Aorta (tissue), 5 donors: ENCODE measurements at places on chromosomes 5 and 9. TPM values are rescaled to one million over a fixed set of nuclear protein-coding genes. Genes with fewer than 3 reads are reported as not detected.

RABGAP1 gene
- 100 TPM for total RNA-seq

SLC36A2 gene
- not detected for total RNA-seq

SCAMP1 gene
- 48.1 TPM for total RNA-seq

CCDC69 gene
- 51.9 TPM for total RNA-seq

OBP2B gene
- not detected for total RNA-seq

SPATA31A3 gene
- not detected for total RNA-seq

ZNF354C gene
- total RNA-seq, result 10.2 TPM

IL31RA gene
- 3.7 TPM for total RNA-seq

ZNF782 gene
- 6.7 TPM for total RNA-seq

LHX3 gene
- total RNA-seq, result not detected

THBS4 gene
- 23.6 TPM for total RNA-seq

SPINK4 gene
- not detected for total RNA-seq

ADAMTS2 gene
- 49.8 TPM for total RNA-seq

PAEP gene
- not detected for total RNA-seq

CDC25C gene
- total RNA-seq, result not detected

PCDHB16 gene
- 7.4 TPM for total RNA-seq

RNF208 gene
- total RNA-seq, result 3.4 TPM

DOCK2 gene
- total RNA-seq, result 31.5 TPM

ENTREP1 gene
- 2.8 TPM for total RNA-seq

NME5 gene
- total RNA-seq, result 2.1 TPM

PCDHGB7 gene
- total RNA-seq, result 24.7 TPM

ANP32B gene
- 98.6 TPM for total RNA-seq

PFN3 gene
- not detected for total RNA-seq

C5orf46 gene
- total RNA-seq, result 49.5 TPM

HRCT1 gene
- 14.2 TPM for total RNA-seq

BNIP1 gene
- total RNA-seq, result 8.8 TPM

ITGA1 gene
- 132 TPM for total RNA-seq

PTGER4 gene
- total RNA-seq, result 18.2 TPM

PCDHA3 gene
- total RNA-seq, result 0.36 TPM

TMEM215 gene
- not detected for total RNA-seq

SH3PXD2B gene
- 43.3 TPM for total RNA-seq

ELOVL7 gene
- 10.5 TPM for total RNA-seq

NR6A1 gene
- total RNA-seq, result 0.42 TPM

CHD1 gene
- 51.8 TPM for total RNA-seq

DMRT3 gene
- total RNA-seq, result 0.26 TPM

GTF3C5 gene
- 35.6 TPM for total RNA-seq

ALDH1A1 gene
- 118 TPM for total RNA-seq

CCDC171 gene
- 5.4 TPM for total RNA-seq

IFNB1 gene
- not detected for total RNA-seq

LEAP2 gene
- 2.1 TPM for total RNA-seq

PDE6A gene
- not detected for total RNA-seq

RNF145 gene
- 44.8 TPM for total RNA-seq

RANBP17 gene
- 10.8 TPM for total RNA-seq

HDAC3 gene
- total RNA-seq, result 52.4 TPM

SLC1A1 gene
- 3.2 TPM for total RNA-seq

CBY3 gene
- not detected for total RNA-seq

PCDHA10 gene
- total RNA-seq, result 0.65 TPM

QRFP gene
- total RNA-seq, result not detected

ARL10 gene
- 13.3 TPM for total RNA-seq

DBH gene
- not detected for total RNA-seq

MPDZ gene
- 113 TPM for total RNA-seq

OTULINL gene
- total RNA-seq, result 7.6 TPM
